ENCODE measurements at places on chromosomes 3 and 15.
A peak's percentile ranks its signal among the peaks of the same experiment; 100 is the strongest.

DNA sequence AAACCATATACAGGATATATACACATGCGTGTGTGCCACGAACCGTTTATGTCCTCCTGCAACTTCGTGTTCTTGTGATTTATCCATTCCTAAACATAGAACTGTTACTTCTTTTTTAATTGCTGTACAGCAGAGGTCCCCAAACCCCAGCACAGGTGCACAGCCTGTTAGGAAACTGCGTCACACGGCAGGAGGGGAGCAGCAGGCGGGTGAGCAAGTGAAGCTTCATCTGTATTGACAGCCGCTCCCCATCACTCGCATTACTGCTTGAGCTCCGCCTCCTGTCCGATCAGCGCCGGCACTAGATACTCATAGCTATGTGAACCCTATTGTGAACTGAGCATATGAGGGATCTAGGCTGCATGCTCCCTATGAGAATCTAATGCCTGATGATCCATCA is 34.9 kb upstream of the NRROS start:
- peak; percentile 30 for DNase-seq

DNA sequence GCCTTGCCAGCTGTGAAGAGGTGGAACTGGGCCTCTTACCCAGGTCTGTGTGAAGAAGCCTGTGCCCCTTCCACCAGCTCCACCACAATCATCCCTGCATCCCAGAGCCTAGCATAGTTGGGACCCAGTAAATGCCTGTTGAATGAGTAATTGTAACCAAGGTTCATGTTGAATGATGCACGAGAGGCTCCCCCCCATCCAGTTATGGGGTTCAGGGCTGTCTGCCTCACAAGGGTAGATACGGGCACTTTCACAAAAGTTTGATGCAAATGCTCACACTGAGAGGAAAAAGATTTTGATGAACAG is 29.5 kb upstream of the TSEN2 start:
- no peak for DNase-seq

GRCh38 chr3:149534671-149535332 is 60.3 kb downstream of the TM4SF4 start:
- no peak for DNase-seq

GRCh38 chr15:45128971-45129639 is 574 bp downstream of the DUOXA1 start:
- no peak for DNase-seq

DNA sequence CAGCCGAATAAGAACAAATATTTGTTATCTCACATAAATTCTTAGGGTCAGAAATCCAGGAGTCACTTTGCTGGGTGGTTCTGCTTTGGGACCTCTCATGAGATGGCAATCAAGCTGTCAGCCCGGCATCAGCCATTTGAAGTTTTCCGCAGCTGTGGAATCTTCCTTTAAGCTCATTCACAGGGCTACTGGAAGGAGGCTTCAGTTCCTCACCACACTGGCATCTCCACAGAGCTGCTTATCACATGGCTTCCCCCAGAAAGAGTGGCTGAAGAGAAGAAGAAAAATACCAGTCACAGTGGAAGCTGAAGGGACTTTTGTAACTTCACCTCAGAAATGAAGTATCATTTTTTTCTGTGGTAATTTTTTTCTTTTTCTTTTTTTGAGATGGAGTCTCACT is 267.7 kb downstream of the CHL1 start:
- DNase-seq, result no peak

DNA sequence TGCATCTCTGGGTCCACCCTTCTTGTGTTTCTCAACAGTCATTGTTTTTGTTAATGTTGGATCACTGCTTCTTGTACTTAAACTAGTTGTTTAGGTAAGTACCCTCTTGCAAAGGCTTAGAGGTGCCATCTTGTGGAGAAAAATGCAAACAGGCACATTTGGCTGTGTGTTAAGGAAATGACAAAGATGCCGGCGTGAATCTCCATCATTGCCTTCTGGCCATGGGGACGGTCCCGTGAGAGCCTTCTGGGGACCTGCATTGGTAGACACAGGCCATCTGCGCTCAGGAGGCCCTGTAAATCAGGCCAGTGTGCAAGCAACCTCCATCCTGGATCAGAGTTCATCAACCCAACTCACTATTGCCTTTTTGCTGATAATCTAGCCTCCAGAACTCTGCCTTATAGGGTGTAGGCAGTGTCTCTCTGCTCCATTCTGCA is 158.6 kb upstream of the NR2E3 start:
- DNase-seq, result no peak

- no peak for DNase-seq
These were observed 69.7 kb upstream of the LINGO1 start for GRCh38 chr15:77702211-77702957.

GRCh38 chr15:71747128-71748083 is 62.9 kb upstream of the NR2E3 start:
- no peak for DNase-seq

DNA sequence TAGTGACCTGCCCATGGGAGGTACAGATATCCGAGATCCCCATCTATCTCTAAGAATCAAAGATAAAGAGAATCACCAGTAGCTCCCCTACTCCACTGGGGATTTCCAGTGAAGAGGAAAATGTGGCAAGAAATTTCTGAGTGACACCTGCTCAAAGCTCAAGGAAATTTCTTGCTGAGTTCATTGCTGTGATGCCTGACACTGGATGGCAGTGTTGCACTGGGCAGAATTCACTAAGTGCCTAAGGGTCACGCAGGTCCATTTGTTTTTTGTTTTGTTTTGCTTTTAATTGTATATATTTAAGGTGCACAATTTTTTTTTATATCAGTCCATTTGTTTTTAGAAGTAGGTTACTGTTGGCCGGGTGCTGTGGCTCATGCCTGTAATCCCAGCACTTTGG is 109.5 kb upstream of the KCNAB1 start:
- DNase-seq, result no peak

- no peak for DNase-seq
These were observed 50.4 kb upstream of the NEO1 start for GRCh38 chr15:73001840-73002239.

- no peak for DNase-seq
These were observed 54.7 kb downstream of the ETV5 start for GRCh38 chr3:186053954-186054791.

DNA sequence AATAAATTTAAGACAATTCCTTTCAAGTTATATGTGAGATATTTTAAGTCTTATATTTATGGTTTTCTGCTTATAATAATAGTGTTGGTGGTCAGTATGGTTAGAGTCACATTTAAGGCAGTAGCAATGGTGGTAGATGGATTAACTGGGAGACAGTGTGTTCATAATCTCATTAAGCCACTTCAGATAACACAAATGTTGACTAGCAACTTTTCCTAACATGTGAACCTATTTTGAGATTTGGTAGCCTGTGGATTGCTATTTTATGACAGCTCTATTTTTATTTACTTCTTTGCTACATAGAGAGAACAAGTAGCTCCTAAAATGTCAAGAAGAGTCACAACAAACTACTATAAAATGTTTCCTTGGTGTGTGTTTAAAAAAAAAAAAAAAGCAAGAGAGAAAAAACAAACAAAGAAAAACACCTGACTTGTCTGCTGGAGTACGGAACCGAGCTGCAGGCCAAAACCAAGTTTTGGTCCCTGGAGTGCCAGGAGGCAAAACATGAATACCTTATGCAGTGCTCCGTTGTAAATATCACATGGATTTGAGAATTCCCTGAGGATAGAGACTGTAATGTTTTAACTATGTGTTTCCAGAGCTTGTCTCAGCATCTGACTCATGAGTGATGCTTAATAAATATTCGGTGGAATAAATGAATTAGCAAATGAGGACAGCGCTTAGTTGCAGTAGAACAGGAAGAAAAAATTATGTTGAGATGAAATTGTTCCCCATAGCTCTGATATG is 457.1 kb upstream of the ROBO2 start:
- no peak for DNase-seq

GRCh38 chr3:25153561-25153960 is 274.5 kb upstream of the RARB start:
- no peak for DNase-seq

DNA sequence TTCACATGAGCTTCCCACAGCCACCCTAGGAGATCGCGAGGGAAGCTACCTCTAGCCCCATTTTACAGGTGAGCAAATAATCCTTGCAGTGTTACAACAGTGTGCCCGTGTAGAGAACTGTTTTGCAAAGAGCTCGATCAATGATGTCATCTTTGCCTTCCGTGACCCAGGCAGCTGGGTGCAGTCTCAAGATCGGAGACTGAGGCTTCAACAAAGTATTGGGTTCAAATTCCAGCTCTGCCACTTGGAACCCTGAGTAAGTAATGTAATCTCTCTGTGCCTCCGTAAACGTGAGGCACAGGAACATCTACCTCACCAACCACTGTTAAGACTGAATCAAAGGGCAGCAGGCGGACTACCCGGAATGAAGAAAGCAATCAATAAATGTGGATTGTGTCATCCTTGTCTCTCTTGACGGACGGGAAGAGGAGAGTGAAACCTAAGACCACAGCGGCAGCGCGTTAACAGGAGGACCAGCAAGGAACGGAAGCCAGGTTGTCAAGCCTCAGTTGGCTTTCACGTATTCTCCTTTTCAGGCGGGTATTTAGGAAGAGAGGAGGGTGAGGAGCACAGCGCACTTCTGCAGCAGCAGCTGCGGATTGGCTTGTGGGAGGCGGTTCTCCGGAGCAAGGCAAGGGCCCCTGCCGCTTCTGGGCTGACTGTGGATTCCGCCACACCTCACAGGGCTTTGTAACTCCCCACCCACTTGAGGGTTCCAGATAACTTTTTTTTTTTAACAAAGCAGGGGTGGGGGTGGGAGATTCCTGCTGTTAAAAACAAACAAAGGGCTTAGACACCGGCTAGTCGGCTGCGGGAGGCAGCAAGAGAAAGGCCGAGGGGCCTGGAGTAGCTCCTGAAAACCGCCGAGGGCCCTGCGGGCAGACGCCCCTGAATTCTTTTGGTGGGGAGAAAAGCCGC is 1.5 kb upstream of the SMAD3 start:
- peak; percentile 56 for DNase-seq

DNA sequence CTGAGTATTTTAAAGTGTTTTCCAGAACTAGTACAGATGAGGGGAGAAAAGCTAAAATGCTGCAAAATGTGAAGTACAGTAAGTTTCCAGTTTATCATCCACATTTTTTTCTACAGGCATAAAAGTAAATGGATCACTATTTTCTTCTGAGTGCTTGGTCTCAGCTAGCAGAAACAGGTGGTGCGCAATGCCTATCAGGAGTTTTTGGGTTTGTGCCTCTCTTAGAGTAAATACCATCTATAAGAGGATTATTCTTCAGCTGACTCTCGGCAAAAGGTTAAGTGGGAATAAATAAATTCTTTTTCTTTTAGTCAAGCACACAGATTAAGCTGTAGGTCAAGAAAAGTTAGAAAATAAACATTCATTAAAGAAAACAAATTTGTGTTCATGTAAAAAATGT is 1027.7 kb downstream of the PLOD2 start:
- DNase-seq, result no peak

DNA sequence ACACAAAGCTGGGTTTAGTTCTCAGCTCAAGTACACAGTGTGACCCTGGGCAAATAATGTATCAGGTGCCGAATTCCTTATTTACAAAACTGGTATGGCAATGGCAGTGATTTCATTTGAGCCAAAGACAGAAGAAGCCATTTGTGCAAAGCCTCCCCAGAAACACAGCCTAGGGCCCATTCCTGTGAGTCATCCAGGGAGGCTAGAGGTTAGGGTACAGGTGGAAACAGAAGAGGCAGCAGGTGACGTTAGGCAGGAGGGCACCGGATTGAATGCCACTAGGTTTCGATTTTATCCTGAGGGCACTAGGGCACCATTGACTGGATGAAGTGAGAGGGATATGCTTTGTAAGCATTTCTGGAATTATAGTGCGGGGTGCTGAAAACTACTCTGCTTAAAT is 766.9 kb upstream of the NR2F2 start:
- DNase-seq, result no peak

- DNase-seq, result no peak
These were observed 100.7 kb downstream of the ASB7 start for GRCh38 chr15:100703032-100703578.

GRCh38 chr15:58748040-58748851 is 1.3 kb downstream of the ADAM10 start:
- peak; percentile 55 for DNase-seq

DNA sequence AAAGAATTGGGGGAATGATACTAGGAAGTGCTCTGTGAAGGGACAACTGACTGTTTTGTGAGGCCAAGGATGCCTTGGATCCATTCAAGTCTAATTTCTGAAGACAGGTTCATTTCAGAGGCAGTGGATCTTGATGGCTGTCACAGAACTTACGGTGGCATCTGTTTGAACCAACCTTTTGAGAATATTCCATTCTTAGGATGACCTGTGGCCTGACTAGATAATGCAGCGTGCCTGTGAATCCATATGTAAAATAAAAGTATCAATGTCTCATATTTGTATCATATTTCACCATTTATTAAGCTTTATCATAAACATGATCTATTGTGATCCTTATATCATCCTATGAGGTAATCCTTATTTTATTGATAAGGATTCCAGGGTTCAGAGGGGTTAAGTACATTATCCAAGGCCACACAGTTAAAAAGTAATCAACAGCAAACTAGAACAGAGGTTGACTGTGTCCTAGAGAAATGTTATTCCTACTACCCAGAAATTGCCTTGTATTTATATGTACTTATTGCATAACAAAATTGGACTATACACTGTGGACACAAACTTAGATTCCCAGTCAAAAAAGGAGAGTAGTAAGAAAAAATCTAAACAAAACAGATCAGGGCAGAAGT is 34.3 kb downstream of the IL1RAP start:
- no peak for DNase-seq

DNA sequence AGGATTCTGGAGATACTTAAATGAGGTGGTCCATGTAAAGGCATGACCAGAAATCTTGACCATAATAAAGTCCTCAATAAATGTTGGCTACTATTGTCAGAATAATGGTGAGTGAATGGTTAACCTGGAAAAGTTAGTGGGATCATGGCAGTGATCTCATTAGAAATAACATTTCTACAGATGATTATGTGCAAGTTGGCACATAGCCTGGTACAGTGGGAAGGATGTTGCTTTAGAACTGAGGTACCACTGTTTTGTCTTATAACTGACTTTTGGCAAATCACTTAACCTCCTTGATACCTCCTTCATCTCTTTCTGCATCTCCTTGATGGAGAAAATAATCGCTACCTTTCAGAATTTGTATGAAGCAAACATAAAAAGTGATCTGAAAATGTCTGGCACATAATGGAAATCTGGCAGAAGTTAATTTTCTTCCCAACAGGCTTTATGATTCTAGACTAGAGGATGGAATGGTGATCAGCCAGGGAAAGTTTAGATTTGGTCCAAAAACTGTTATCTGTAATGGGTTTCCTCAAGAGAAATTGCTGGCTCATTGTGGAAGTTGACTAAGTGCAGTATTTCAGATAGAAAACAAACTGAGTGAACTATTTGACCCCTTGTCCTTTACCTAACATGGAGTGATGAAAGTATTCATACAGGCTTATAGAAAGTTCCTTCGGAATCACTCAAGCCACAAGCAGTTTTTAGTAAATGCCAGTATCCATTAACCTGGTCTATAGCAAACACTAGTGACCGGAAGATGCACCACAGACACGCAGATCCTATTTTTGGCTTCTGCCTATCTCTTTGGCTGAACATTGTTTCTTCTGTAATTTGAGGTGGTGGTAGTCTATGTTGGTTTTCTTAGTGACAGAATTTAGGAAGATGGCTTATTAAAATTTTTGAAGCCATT is 449.6 kb upstream of the TGFBR2 start:
- DNase-seq, result no peak

DNA sequence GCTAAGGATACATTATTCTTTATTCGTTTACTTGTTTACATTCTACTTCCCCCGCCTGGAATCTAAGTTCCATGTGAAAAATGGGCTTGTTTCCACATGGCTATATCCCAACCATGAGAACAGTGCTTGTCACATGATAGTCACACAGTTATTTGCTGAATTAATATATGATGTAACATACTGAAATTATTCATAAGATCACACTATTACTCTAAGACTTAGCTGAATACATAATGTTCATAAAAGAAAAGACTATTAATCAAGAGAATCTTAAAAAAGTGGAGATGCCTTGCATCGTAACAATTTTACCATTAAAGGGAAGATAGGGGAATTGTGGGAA is 6.5 kb downstream of the PBRM1 start:
- no peak for DNase-seq

Data from activated naive CD4-positive, alpha-beta T cell treated with Interleukin-2 at 50 U/mL for 16 hours (primary cell).